ENCODE measurements at places on chromosomes 7 and 10. TPM values are rescaled to one million over a fixed set of nuclear protein-coding genes. Genes with fewer than 3 reads are reported as not detected.

DNA sequence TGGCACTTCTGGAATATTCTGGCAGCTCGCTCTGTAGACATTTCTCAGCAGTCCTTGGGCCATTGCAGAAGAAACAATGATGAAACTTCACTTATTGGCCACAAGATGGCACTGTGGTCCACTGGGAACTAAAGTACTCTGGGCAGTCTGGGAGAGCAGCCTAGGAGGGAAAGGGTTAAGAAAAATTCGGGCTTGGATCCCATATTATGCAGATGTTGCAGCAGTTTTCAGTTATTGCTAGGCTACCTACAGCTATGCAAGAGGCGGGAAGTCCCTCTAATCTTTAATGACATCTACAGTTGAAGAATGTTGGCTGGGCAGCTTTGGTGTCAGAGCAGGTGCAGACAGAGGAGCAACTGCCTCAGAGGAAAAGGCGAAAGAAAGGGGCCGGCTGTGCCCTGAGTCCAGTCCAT, 201.7 kb upstream of the PRSS58 start:
- DNase-seq, result peak; percentile 71

DNA sequence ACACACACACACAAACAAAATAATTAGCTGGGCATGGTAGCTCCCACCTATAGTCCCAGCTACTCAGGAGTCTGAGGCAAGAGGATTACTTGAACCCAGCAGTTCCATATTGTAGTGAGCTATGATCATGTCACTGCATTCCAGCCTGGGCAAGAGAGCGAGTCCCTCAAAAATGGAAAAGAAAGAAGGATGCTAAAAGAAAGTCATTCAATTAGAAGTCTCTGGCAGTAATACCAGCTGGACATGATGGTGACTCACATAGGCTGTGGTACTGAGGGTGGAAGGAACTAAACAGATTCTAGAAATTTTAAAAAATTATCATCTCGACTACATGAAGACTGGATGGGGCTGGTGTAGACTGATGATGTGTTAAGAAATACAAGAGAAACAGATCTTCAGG, 385.3 kb downstream of the ETV1 start:
- no peak for DNase-seq

The VWA2 gene
- 2.0 TPM for total RNA-seq

DNA sequence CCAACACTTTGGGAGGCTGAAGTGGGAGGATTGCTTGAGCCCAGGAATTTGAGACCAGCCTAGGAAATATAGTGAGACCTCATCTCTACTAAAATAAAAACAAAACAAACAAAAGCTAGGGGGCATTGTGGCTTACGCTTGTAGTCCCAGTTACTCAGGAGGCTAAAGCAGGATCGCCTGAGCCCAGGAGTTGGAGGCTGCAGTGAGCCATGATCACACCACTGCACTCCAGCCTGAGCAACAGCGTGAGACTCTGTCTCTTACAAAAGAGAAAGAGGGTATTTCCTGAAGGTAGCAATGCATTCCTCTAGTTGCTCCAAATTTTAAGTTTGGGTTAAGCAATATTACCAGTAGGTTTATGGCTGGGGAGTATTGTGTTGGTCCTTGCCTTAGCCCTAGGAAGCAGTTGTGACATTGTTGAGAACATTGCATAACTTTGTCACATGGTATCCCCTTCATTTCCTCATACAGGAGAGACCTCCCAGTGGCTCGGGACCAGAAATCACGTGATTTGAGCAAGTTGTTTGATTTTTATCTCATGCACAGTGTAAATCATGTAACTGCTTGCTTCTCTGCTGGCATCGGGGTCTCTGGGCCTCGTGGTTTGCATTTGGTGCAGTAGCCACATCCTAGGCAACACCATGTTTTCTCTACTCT, 23.3 kb upstream of the SMARCD3 start:
- no peak for DNase-seq

The NUTM2A gene
- total RNA-seq, result 1.2 TPM

DNA sequence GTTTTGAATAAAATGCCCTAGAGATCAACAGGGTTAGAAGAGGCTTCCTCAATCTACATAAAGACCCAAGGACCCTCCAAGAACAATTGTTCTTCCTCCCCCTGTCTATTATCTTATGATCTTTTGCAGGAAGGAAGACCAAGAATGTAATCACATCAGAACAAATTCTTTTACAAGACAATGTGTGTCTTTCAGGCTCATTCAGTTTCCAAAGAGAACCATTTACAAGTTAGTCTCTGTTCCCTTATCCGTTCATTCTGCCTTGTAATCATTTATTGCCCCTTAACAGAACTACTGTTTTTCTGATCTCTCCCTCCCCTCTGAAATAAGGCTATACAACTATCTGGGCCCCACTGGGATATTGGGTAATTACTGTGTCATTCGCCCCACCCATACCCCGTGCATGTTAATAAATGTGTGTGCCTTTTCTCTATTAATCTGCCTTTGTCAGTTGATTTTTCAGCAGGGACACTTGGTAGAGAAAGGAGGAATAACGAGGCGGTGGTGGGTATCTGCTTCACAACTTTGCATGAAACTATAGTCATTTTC, 5.7 kb upstream of the MKRN1 start:
- no peak for DNase-seq

DNA sequence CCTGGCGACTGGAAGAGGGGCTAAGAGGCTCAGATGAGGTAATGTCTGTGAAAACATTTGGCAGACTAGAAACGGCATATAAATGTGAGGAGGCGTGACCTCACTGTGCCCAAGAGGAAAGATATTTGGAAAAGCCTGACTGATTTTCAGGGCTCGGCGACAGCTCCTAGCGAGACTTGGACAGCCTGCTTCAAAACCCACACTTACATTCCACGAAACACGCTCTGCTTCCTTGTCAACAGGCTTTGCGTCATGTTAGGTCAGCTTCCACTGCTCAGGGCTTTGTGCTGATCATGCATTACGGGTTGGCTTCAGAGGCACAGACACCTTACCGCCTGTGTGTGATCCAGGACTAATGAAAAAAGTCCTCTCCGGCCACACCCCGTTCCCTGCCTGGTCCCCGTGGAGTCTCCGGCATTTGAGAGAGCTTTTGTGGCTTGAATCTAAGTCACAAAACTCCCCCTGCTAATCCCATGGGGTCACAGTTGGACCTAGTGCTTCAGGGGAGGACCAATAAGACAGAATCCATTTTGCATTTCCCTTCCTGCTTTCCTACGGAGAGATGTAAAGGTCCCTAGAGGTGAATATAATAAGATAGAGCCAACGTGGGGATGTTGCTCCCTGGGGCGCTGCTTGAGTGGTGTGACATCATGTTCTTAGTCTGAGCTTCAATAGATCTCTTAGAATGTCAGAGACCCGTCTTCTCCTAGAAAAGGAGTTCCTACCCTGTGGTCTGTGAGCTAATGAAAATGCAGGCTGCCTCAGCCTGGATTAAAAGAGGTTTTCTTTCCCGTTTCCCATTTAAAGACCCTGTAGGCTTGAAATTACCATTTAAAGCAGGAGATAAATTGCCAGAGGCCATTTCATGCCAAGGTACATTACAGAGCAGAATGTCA, 25.5 kb downstream of the FGFBP3 start:
- DNase-seq, result no peak

GRCh38 chr7:80155374-80155773, 20.7 kb downstream of the GNAI1 start:
- no peak for DNase-seq

The UPK3B gene
- total RNA-seq, result 1.3 TPM

The NAT16 gene
- total RNA-seq, result 0.40 TPM

The SLC26A4 gene
- total RNA-seq, result 1.3 TPM

DNA sequence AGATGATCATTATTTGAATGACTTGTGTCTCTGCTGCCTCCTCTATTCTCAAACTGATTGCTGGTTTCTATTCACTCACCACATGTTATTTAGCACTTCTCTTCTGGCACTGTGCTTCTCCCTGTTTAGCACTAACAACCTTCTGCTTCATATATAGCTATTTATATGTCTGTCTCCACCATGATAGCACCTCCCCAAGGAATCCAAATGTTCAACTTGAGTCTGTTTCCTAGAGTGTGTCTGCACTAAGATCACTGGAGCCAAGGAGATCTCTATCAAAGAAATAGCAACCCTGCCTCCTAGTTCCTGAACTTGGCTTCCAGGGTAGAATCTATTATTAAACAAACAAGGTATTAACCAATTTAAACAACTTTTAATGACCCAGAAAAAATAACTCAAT, 104.5 kb downstream of the CYP26A1 start:
- peak; percentile 79 for DNase-seq

The SND1 gene
- 72.1 TPM for total RNA-seq

The MPP7 gene
- total RNA-seq, result 8.9 TPM

- DNase-seq, result peak; percentile 61
These were observed 17.0 kb downstream of the FAM131B start for GRCh38 chr7:143345428-143345900.

GRCh38 chr10:113866551-113867394, 12.3 kb downstream of the NHLRC2 start:
- DNase-seq, result no peak

GRCh38 chr7:5997210-5997808, 11.5 kb downstream of the PMS2 start:
- DNase-seq, result no peak

DNA sequence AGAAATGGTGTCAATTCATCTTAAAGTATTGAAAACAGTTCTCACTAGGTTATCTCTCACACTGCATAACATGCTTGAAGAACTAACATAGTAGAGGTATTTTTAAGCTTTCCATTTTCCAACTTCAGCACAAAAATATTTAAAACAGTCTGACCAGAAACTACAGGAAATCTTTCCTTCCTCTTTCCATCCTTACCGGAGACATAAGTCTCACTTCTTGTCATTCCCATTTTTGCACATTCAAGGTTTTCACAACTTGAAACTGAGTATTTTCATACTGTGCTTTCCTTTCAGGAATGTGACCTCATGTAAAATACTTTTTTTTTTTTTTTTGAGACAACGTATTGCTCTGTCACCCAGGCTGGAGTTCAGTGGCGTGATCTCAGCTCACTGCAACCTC, 45.2 kb downstream of the ARHGAP12 start:
- no peak for DNase-seq

- no peak for DNase-seq
These were observed 44.4 kb upstream of the SP4 start for GRCh38 chr7:21383227-21384220.

GRCh38 chr10:108696792-108697477, 1226.4 kb downstream of the XPNPEP1 start:
- no peak for DNase-seq

- DNase-seq, result peak; percentile 57
These were observed 129.1 kb upstream of the CHST15 start for GRCh38 chr10:124222318-124222987.

The SYT15 gene
- total RNA-seq, result 4.5 TPM

DNA sequence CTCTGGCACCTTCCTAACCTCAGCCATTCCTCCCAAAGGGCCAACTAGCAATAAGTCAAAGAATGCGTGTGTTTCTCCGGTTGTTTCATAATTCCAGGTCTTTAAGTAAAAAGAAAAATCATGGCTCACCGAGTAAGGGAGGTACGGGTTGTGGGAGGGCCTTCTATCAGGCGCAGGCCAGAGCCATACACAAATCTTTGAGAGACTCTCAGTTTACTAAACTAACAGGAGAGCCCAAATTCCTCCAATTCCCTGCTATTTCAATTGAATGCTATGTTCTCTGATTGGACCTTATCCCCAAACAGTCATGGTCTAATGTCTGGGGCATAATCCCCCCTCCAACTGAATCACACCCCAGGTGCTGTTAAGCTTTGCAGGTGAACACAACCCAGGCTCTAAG, 26.2 kb upstream of the SLF2 start:
- no peak for DNase-seq

The CARD11 gene
- total RNA-seq, result 0.99 TPM

GRCh38 chr10:29543715-29544114, 91.1 kb downstream of the SVIL start:
- DNase-seq, result no peak

DNA sequence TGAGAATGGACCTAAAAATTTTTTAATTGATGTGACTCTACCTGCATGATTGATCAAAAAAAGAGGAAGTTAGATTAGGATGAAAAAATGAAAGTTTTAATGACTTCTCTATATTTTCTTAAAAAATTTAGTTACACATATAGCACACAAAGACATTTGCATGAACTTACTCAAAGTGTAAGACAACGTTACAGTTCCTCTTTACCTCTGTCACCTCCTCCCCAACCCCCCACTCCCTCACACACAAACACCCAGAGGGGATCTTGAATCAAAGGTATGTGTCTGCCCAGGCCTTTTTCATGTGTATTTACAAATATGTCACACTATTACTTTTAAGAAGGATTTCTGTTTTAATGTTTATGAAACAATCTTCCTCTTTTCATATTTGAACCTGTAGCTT, 20.6 kb upstream of the CDCA7L start:
- DNase-seq, result no peak

The IL6 gene
- total RNA-seq, result 0.22 TPM

GRCh38 chr7:63067897-63068585, 930.6 kb upstream of the ZNF722 start:
- DNase-seq, result no peak

DNA sequence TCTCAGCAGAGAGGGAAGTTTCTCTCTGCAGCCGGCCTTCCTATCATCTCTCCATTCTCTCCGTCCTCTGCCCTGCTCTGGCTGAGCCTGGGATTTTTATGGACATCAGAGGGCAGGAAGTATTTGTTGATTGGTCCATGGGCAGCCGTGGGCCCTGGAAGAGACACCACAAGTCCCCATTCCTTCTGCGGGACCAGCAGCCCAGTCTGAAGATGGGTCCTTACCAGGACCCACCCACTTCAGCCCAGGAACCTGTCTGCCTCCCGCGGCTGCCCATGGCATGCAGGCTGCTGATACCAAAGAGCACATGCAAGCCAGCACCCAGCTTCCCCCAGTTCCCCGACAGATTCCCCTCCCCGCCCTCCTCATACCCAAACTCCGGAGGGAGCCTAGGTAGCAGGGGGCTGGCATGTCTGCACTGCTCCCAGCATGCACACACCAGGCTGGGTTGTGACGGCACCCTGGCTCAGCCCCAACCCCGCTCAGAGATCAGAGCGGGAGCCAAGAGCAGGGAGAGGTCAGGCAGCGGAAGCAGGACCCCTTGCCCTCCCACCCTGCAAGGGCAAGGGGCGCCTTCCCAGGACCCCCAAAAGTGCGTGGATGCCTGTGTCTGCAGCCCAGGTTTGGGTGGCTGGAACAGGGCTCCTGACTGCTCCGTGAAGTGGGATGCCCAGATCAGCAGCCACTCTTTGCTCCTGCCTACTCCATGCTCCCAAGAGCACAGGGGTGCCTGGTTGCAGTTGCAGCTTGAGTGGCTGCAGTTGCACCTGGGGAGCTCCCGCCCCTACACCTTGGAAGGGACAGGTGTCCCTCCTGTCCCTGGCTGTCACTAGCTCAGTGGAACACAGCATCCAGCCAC, 538.6 kb upstream of the POT1 start:
- DNase-seq, result no peak

- peak; percentile 80 for DNase-seq
These were observed 113.4 kb downstream of the SEM1 start for GRCh38 chr7:96596120-96596826.

- DNase-seq, result no peak
These were observed at the start of the genes ACTR3C and LRRC61 for GRCh38 chr7:150322833-150323681. ACTR3C (minus strand) TSS chr7:150323545; CDS start chr7:150295296, 28,249 bp downstream. LRRC61 (plus strand) TSS chr7:150323355; CDS start chr7:150336862, 13,507 bp downstream.

DNA sequence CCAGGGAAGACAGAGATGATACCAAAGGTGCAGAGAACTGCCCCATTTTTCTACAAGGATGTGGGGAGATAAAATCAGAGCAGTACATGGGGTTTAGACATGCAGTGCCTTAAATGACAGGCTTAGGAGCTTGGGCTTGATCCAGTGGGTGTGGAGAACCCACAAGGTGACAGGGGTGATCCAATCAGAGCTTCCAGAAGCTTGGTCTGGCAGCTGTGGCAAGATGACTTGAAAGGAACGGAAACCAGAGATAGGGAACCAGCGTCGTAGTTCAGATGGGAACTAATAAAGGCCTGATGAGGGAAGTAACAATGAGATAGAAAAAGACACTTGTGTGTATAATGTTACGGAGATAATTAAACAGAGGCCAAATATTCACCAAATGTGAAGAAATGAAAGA, 80.7 kb downstream of the SLC37A3 start:
- no peak for DNase-seq

GRCh38 chr10:104450954-104451353, 97.3 kb downstream of the CFAP58 start:
- DNase-seq, result no peak

All from spinal cord (tissue), 10 donors.